ENCODE measurements at places on chromosomes 13 and 19.
A peak's percentile ranks its signal among the peaks of the same experiment; 100 is the strongest.

- no peak for DNase-seq
These were observed 4.2 kb downstream of the SULT2B1 start for GRCh38 chr19:48556163-48556562.

GRCh38 chr19:9584073-9584833 is at the start of gene ZNF121:
Gene ZNF121, minus strand, starts transcription at chr19:9584504. Its CDS starts 16,407 bp downstream, at chr19:9568097.
- DNase-seq, result peak; percentile 61

GRCh38 chr19:51417107-51417809 is at the start of gene SIGLEC10:
Gene SIGLEC10, minus strand, starts transcription at chr19:51417642. Its CDS starts 61 bp downstream, at chr19:51417581.
- no peak for DNase-seq

GRCh38 chr13:59601993-59602392 is 561.7 kb downstream of the DIAPH3 start:
- no peak for DNase-seq

DNA sequence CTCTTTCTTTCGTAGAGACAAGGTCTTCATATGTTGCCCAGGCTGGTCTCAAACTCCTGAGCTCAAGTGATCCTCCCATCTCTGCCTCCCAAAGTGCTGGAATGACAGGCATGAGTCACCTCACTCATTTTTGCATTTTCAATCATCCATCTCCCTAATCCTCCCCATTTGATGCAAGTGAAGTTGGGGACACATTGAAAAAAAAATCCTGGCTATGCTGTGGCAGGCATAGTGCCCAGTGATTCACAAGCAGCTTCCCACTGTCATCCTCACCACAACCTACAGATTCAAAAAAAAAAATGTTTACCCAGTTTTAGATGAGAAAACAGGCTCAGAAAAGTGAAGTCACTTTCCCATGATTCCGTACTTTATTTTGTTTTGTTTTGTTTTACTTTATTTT is 44.7 kb upstream of the USP29 start:
- DNase-seq, result no peak

- no peak for DNase-seq
These were observed 377 bp downstream of the CA11 start for GRCh38 chr19:48645620-48646000.

DNA sequence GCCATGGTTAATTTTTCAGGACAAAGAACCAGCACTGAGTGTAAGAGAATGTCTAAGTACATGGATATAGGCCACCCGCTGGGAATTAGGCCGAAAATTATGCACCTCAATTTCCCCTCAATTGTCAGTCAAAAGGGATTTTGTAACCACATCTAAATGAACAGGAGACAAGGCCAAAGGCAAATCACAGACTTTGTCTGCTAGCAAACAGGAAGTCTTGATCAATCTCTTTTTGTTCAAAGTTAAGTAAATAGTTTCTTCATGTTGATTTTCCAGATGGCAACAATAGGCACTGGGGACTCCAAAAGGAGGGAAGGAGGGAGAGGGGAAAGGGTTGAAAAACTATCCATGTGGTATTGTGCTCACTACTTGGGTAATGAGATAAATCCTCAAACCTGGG is 276.0 kb downstream of the COG6 start:
- no peak for DNase-seq

- DNase-seq, result no peak
These were observed 4.4 kb upstream of the REXO1 start for GRCh38 chr19:1852581-1853128.

DNA sequence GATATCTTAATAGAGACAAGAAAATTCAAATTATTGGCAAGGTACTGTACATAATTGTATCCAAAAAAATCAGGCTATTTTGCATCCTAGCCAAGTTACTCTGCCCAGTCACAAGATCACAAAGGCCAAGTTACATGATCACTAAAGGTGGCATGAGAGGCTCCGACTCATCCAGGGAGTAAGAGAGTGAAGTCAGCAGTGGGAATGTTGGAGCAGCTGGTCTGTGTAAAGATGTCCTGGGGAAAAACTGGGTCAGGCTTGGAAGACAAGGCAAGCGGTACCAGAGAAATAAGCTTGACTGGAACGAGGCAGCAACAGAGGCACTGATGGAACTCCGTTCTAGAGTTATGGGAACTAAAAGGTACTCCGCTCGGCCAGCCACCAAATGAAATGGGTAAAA is 50.2 kb upstream of the PSG2 start:
- DNase-seq, result no peak

DNA sequence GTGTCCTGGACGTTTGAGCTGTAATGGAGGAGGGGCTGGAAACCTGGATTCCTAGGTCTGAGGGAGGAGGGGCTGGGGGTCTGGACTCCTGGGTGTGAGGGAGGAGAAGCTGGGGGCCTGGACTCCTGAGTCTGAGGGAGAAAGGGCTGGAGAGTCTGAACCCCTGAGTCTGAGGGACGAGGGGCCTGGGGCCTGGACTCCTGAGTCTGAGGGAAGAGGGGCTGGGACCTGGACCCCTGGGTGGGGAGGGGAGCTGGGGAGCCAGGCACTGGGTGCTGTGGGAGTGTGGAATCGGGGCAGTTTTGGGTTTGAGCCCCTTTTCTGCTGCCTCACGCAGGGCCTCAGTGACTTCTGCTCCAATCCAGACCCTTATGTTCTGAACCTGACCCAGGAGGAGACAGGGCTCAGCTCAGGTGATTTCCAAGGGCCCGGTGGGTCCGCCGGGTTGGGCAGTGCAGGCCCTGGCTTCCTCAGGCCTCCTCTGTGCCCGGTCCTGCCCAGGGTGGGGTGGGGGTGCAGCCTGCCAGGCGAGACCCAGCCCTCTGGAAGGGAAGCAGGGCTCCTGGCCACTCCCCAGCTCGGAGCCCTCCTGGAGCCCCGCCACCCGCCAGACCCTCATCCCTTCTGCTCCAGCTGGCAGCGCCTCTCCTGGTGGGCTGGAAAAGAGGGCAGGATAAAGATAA is 14.4 kb downstream of the TTYH1 start:
- no peak for DNase-seq

DNA sequence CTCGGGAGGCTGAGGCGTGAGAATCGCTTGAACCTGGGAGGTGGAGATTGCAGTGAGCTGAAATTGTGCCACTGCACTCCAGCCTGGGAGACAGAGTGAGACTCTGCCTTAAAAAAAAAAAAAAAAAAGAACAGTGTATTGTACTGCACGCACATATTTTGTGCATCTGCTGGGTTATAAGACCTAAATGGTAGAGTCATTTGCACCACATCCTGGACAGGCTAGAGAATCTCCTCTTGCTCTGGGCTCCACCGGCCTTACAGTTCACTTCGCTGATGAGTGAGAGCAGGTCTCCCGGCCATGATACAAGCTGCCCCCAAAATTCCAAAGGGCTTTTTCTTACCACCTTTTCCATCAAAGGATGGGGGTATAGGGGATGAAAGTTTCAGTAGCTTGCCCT is 7.2 kb upstream of the SAE1 start:
- DNase-seq, result no peak

DNA sequence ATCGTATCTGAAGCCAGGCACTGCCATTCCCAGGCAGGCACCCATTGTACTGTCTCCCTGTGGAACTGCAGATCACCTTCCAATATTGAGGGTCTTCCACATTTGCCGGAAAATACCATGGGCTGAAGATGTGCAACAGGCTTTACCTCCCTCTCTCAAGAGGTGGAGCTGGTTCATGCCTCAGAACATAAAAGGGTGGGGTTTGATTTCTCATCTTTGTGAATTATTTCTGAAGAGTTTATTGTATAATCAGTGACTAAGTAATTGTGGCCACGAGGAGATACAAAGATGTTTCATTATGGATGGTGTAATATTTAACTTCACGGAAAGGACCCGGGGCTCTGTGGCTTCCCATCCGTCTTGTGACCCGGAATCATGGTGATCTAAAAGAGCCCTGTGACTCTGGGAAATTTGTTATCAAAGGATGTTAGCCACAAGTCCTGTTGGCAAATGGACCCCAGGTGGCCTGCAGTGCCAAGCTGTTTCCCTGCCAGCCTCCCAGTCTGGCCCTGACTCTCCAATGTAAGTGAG is 230.5 kb downstream of the LACC1 start:
- DNase-seq, result no peak

GRCh38 chr19:40228346-40228745 is 1.9 kb upstream of the CCNP start:
- DNase-seq, result no peak

GRCh38 chr19:1752757-1753728 is at the start of gene ONECUT3:
Gene ONECUT3, plus strand, starts transcription at chr19:1753506. Its CDS starts 157 bp downstream, at chr19:1753663.
- DNase-seq, result no peak

- DNase-seq, result no peak
These were observed 2.7 kb downstream of the ADGRE5 start for GRCh38 chr19:14383661-14384555.

DNA sequence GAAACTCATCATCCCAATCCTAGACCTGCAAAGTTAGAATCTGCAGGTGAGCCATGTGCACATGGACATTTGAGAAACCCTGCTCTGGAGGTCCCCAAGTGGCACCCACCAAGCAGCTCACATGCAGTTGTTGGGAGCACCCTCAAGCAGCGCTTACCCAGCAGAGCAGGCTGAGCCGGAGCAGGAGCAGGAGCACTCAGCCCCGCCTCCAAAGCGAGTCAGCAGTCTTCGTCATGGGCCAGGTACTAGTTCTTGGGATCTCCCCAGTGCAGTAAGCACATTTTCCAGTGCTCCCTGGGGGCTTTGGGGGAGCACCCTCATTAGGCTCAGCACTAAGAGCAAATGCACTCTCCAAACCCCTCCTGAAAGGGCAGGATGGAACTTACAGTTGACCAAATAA is 572.7 kb downstream of the IRS2 start:
- DNase-seq, result no peak

GRCh38 chr13:52010890-52011631 is at the start of gene ATP7B:
Gene ATP7B, minus strand, starts transcription at chr13:52011450. Its CDS starts 113 bp downstream, at chr13:52011337.
- no peak for DNase-seq

GRCh38 chr13:87129602-87130300 is 541.4 kb upstream of the SLITRK5 start:
- no peak for DNase-seq

DNA sequence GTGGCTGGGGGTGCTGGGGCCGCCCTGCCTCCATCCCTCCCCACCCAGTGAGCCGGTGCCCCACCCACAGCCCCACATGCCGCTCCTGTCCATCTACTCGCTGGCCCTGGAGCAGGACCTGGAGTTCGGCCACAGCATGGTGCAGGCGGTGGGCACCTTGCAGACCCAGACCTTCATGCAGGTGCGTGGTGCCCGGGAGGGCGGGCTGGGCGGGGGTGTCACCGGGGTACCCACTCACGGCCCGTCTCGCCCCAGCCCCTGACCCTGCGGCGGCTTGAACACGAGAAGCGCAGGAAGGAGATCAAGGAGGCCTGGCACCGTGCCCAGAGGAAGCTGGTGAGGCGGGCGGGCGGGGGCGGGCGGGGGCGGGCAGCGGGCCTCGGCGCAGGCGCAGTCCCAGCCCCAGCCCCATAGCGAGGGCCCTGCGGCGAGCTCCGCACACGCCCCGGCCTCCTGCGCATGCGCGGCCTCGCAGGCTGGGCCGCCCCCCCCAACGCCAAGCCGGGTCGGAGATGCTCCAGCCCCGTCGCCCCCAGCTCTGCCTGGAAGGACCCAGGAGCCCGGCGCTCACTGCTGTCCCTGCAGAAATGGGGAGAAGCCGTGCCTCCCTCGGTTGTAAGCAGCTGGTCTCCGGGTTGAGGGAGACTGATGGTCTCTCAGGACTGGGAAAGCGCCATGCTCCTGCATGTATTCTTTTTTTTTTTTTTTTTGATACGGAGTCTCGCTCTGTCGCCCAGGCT is 7.7 kb downstream of the ARHGAP45 start:
- no peak for DNase-seq

- no peak for DNase-seq
These were observed 9.0 kb downstream of the SIGLEC11 start for GRCh38 chr19:49951806-49952478.

DNA sequence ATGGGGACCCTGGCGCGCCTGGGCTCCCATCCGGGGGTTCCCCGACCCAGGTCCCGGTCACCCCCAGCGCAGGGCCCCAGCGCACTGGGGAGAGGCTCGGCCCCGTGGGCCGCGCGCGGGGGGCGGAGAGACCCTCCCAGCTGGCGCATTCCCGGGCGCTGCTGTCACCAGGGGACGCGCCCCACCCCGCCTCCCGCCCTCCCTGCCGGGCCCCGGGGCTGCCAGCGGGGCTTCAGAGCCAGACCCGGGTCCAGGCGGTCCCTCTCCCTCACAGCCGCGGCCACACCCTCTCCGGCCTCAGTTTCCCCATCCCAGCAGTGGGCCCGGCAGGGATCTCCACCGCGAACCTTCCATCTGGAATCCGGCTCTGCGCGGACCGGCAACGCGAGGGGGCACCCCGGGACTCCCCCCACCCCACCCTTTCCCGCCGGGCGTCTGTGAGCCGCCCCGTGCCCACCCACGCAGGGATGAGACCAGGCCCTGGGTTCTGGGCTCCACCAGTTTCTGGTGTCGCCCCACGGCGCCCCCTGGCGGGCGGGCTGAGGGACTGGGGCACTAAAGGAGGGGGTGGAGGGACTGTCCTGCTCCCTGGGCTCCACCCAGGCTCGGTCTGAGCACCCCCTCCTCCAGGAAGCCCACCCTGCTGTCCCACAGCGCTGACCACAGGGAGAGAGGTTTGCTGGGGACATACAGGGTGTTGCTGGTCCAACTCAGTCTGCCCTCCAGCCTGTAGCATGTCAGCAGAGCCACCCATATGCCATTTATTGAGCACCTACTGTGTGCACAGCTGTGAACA is 878 bp upstream of the ADAMTSL5 start:
- no peak for DNase-seq

DNA sequence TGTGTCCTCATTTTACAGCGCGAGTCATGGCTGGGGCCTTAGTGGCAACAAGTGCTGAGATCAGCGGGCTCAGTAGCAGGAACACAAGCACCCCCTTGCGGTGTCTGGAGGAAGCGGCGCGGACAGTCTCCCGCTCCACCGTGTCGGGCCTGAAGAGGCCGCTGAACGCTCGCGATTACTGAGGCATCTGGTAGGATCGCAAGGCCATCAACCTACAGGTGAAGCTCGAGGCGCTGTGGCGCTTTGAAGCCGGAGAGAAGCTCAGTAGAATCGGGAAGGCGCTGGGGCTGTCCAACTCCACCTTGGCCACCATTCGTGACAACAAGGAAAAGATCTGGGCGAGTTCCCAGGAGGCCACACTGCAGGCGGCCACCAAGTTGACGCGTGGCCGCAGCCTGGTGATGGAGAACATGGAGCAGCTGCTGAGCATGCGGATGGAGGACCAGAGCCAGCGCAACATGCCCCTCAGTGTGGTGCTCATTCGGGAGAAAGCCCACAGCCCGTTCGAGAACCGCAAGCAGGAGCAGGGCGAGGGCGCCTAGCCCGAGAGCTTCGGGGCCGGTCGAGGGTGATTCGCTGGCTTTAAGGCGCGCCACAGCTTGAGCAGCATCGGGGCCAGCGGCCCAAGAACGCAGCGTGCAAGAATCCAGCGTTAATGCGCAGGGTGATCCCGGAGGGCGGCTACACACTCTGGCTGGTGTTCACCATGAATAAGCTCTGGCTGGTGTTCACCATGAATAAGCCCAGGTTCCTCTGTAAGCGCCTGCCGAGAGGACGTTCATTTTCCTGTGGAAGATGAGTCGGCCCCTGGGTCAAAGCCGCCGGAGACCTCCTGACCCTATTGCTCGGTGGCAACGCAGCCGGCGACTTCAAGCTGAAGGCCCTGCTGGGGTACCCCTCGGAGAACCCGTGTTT is 8.3 kb upstream of the MZF1 start:
- DNase-seq, result no peak

GRCh38 chr13:46593398-46593797 is 40.4 kb downstream of the LRCH1 start:
- DNase-seq, result no peak

GRCh38 chr13:19606152-19606551 is 27.3 kb upstream of the MPHOSPH8 start:
- DNase-seq, result no peak
